ENCODE measurements at places on chromosomes 1 and 21. TPM values are rescaled to one million over a fixed set of nuclear protein-coding genes. Genes with fewer than 3 reads are reported as not detected.

The FMO5 gene
- total RNA-seq = 1.7 TPM

DNA sequence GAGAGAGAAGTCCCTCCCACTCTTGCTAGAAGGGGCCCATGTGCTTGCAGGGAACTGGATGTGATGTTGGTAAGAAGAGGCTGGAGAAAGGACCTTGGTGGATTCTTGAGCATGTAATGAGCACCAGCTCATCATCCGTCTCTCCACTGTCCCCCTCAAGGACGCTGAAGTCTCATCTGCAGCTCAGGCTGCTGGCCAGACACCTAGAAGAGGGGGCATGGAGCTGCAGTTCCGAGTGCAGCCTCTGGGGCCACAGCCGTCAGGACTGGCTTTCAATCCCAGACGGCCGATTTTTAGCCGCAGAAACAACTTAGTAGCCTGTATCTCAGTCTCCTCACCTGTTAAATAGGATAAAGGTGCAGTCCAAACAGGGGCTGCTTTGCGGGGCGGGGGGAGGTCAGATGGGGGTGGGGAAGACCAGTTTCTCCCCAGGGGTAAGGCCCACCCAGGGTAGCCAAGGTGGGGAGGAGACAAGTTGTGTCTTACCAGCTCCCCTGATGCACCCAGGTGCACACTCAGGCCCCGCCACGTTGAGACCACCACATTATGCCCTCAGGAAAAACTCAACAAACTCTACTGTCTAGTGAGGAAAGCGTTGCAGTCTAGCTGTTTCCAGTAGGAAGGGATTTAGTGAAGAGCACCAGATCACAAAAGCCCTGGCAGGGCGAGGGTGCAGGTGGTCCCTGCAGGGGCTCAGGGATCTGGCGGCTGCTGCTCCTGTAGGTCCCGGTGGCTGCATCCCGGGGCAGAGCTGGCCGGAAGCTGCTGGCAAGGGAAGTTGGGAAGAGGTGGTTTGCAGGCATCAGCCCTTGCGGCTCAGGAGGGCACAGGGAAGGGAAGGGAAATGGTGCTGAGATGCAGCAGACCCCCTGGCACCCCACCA, 29.5 kb downstream of the LDLRAP1 start:
- no peaks in the 10 kb centered on the region for H3K27me3 ChIP-seq
- H3K4me3 ChIP-seq = no peak overlapping the region
- peaks cover 49% of the 10 kb centered on the region for H3K4me1 ChIP-seq
- no peaks in the 10 kb centered on the region for H3K36me3 ChIP-seq
- no peak overlapping the region for H3K27ac ChIP-seq

GRCh38 chr1:46569884-46570725, 18.7 kb upstream of the KNCN start:
- peaks cover 12% of the 10 kb centered on the region for H3K4me1 ChIP-seq
- no peaks in the 10 kb centered on the region for H3K27me3 ChIP-seq
- peaks cover 3% of the 10 kb centered on the region for H3K36me3 ChIP-seq
- no peak overlapping the region for H3K27ac ChIP-seq
- no peak for DNase-seq

DNA sequence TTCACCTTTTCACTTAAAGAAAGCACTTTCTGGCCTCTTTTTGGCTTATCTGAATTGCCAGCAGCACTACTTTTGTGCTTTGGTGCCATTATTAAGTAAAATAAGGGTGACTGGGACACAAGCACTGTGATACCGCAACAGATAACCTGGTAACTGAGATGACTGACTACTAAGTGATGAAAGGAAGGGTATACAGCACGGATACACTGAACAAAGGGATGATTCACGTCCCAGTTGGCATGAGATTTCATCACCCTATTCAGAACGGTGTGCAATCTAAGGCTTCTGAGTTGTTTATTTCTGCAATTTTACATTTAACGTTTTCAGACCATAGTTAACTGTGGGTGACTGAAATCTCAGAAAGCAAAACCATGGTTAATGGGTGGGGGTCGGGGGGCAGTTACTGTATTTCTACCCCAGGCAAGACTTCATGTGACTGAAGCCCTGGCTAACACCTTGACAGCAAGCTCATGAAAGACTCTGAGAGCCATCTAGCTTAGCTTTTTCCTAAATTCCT, 102.8 kb downstream of the CLIC6 start:
- no peak overlapping the region for H3K4me3 ChIP-seq
- H3K36me3 ChIP-seq = no peaks in the 10 kb centered on the region
- no peaks in the 10 kb centered on the region for H3K4me1 ChIP-seq
- H3K27me3 ChIP-seq = no peaks in the 10 kb centered on the region

DNA sequence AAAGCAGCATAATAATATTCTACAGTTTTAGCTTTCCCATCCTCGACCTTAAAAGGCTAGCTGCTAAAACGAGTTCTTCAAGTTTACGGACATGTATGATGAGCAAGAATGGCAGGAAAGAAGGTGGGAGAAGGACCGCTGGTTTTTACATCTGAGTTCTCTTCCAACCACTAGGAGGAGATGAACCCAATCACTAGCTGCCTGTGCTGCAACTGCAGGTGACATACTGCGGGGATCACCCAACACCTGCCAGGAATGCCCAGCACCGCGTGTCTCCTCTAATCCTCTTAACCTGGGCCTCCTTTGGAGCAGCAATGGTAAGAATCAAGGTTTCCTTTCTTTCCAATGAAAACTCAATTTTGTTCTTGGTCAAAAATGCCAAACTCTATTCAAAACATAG, 23.5 kb downstream of the TOR3A start:
- no peak overlapping the region for H3K27ac ChIP-seq
- H3K27me3 ChIP-seq = no peaks in the 10 kb centered on the region
- no peak overlapping the region for H3K4me3 ChIP-seq
- peaks cover 5% of the 10 kb centered on the region for H3K4me1 ChIP-seq
- peak; percentile 63 for DNase-seq

GRCh38 chr1:244665771-244666217, 12.9 kb downstream of the DESI2 start:
- H3K27ac ChIP-seq = no peak overlapping the region
- peaks cover 7% of the 10 kb centered on the region for H3K36me3 ChIP-seq
- H3K4me1 ChIP-seq = peaks cover 15% of the 10 kb centered on the region
- no peak for DNase-seq

The KCNJ10 gene
- 1.6 TPM for total RNA-seq

GRCh38 chr1:245067257-245067656, 87.5 kb upstream of the KIF26B start:
- H3K4me3 ChIP-seq = no peak overlapping the region
- H3K27me3 ChIP-seq = no peaks in the 10 kb centered on the region
- H3K27ac ChIP-seq = no peak overlapping the region
- DNase-seq = no peak

The FMO3 gene
- 0.14 TPM for total RNA-seq

DNA sequence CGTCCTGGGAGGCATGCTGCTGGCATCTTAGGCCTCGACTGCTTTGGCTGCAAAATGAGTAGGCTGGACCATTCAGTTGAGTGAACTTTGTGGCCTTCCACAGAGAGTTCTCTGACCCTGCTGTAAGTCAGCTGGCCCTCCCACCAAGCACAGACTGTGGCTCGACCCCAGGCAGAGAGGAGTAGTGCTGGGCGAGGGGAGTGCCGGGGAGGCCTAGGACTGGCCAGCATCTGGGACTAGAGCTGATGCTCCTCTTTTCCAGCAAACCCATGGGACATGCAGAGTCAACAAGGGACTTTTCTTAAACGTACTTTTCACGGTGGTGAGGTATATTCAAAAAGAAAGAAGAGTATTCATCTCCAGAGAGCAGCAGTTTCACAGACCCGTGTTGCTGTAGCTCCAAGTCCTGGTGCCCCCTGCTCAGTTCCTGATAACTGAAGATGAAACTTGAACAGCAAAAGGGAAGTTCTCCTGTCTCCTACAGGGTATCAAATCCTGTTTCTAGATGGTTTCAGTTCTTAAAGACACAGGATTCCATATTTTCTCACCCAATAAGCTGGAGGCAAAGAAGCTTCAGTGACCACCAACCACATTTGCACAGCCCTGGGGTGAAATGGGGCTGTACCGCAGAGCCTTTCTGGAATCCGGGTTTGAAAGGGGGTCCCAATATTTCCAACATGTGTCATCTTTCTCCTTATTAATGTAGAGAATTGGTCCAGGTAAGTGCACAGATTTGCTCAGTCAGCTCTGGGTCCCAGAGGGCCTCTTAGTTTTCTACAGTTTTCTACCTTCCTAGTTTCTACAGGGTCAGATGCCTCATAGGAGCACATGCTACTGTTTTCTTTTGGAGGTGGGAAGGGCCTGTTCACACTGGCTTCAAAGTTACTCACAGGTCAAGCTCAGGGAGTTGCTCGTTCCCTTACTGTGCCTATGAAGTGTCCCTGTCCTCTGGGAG, 20.9 kb downstream of the BATF3 start:
- H3K4me1 ChIP-seq = peaks cover 11% of the 10 kb centered on the region
- H3K4me3 ChIP-seq = no peak overlapping the region
- no peaks in the 10 kb centered on the region for H3K36me3 ChIP-seq
- no peak for DNase-seq
- H3K27me3 ChIP-seq = peaks cover 5% of the 10 kb centered on the region

The H6PD gene
- total RNA-seq = 7.8 TPM

GRCh38 chr1:13823936-13824335, 123.9 kb downstream of the PRDM2 start:
- H3K4me3 ChIP-seq = no peak overlapping the region
- H3K27ac ChIP-seq = no peak overlapping the region
- DNase-seq = no peak
- H3K36me3 ChIP-seq = no peaks in the 10 kb centered on the region
- H3K4me1 ChIP-seq = peaks cover 1% of the 10 kb centered on the region

DNA sequence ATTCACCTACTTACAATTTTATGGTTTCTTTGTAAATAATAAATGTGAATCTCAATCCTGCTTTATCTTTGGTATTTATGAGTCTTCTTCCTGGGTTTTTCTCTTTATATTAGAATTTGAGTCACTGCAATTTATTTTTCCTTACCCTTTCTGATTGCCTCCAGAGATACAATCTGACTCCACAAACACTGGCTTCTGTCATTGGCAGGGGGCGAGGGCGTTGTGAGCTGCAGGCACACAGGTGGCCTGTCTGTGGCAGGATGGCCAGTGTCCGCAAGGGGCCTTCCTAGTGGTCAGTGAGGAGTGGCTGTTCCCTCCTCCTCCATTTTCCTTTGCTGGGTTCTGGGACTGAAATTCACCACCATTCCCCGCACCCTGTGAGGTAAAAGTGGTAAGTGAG, 2.0 kb upstream of the MTARC1 start:
- no peak for DNase-seq
- no peak overlapping the region for H3K4me3 ChIP-seq
- peaks cover 3% of the 10 kb centered on the region for H3K27me3 ChIP-seq
- peaks cover 9% of the 10 kb centered on the region for H3K36me3 ChIP-seq

DNA sequence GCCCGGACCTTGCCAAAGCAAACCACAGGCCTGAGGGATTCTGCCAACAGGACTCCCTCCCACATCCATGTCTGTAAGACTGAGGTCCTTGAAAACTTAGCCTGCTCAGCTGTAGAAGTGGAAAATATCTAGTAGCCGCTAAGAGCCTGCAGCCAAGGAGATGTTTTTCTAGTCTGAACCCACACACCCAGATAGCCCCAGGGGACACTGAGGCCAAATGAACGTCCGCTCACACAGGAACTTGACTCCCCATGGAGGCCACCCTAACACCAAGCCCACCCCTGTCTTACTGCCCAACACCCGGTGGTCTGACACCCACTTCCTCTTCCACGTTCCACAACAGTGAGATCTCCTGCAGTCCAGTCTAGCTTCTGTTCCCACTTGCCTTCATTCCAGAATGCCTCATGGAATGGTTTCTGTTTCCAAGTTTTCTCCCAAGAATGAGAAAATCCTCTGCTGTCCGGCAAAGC, 174.8 kb downstream of the PLPP3 start:
- no peak overlapping the region for H3K4me3 ChIP-seq
- H3K36me3 ChIP-seq = no peaks in the 10 kb centered on the region
- H3K27ac ChIP-seq = peak overlapping the region; percentile 10
- H3K27me3 ChIP-seq = no peaks in the 10 kb centered on the region

The MAGOH gene
- 58.4 TPM for total RNA-seq

DNA sequence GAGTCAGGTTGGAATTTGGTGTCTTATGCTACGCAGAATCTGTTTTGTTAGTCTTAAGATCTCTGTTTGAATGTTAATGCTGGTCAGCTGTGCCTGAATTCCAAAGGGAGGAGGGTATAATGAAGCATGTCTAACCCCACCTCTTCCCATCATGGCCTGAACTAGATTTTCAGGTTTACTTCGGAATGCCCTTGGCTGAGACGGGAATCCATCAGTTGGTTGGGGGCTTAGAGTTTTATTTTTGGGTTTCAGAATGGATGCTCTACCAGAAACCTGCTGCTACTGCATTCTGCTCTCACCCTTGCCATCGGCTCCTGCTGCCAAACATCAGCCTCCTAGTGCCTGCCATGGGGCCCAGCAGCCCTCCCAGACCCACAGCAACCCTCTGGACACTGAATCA, 24.1 kb upstream of the ETV3 start:
- peak overlapping the region; percentile 82 for H3K27ac ChIP-seq
- peak overlapping the region; percentile 15 for H3K4me3 ChIP-seq
- peaks cover 56% of the 10 kb centered on the region for H3K4me1 ChIP-seq
- no peaks in the 10 kb centered on the region for H3K36me3 ChIP-seq

DNA sequence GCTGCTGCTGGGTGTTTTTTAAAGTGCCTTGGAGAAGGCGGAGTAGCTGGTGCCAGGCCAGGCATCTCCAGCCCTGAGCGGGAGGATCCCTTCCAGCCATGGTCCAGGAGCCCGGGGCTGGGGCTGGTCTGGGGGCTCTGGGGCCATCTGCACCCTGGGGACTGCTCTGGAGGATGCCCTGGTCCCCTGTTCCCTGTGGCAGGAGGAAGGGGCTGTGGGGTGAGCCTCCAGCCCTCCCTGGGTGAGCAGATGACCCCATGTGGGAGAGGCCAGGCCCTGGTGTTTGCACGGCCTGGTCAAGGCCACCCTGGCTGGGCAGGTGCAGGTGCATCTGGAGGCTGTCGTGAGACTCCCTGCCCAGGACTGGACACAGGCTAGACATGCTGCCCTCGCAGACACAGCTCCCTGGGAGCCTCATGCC, 56.7 kb downstream of the SLX9 start:
- no peak overlapping the region for H3K4me3 ChIP-seq
- H3K27ac ChIP-seq = no peak overlapping the region
- H3K27me3 ChIP-seq = no peaks in the 10 kb centered on the region
- no peak for DNase-seq

DNA sequence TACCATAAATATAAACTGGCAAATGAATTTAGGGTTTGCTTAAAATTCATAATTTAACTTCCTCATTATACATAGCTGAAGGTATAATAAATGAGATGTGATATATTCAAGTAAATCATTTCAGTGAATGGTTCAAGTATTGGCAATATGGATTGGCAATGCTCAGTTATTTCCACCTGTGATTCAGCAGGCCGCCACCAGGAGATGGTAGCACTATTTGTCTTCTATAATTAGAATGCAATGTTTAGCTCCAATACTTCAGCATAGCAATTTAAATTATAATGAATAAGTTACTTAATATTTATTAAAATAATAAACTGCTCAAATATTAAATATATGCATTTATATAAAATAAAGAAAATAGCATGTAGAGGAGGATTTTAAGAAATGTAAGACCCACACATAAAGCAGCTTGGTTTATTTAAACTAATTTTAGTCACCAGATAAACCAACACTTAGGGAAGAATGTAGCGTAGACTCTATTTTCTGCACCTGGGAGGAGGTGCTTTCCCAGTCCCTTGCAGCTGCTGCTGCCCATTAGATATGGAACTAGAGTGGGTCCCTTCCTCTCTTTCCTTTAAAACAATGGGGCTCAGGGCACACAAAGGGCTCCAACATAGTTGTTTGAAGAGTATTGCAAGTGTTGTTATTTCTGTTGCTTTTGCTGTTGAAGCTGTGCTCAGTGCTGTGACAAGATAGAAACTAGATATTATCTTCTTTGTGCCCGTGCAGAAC, 62.1 kb downstream of the PLPPR4 start:
- no peak overlapping the region for H3K4me3 ChIP-seq
- H3K27me3 ChIP-seq = no peaks in the 10 kb centered on the region
- H3K27ac ChIP-seq = peak overlapping the region; percentile 54
